ENCODE measurements at places on chromosomes 16 and 17.

DNA sequence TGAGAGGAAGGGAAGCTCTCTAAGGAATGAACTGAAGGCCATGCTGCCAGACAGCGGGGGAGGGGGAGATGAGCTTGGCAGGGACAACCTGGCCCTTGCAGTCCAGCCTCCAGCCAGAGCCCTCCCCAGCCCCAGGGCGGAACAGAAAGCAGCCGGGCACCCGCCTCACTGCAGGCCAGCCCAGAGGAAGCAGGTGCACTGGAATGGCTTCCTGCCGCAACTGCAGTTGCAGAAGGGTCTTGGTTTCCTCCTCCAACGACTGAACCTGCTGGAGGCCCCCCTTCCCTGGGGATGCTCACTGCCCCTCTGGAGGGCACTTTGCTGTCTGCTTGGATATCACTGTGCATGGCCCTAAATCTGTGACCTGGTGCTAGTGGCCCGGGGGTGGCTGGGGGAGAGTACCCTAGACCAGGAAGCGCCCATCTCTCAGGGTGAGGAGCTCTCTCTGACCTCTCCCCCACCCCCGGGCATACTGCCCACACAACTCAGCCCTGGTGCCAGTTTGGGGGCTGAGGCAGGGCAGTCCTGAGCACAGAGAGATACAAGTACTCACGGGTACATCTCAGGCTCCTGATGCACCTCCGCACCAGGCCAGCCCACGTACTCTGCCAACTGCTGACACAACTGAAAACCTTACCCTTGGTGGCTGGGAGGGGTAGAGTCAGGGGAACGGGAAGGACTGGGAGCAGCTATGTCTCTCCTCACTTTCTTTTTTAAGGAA lies 41.1 kb downstream of the MYO18A start:
- peak; percentile 67 for DNase-seq

- no peak for DNase-seq
Measured at GRCh38 chr16:11976850-11977375, 379 bp downstream of the SNX29 start.

GRCh38 chr16:4415538-4416199 lies 727 bp downstream of the CORO7 start:
- DNase-seq: peak; percentile 71

- DNase-seq: peak; percentile 48
Measured at GRCh38 chr17:6843241-6843880, 11.8 kb upstream of the TEKT1 start.

- peak; percentile 81 for DNase-seq
Measured at GRCh38 chr17:58344791-58345157, 7.2 kb downstream of the SUPT4H1 start.

- peak; percentile 70 for DNase-seq
Measured at GRCh38 chr17:81513753-81514488, 1.3 kb upstream of the ACTG1 start.

- DNase-seq: no peak
Measured at GRCh38 chr17:17906418-17907215, 65.6 kb downstream of the TOM1L2 start.

DNA sequence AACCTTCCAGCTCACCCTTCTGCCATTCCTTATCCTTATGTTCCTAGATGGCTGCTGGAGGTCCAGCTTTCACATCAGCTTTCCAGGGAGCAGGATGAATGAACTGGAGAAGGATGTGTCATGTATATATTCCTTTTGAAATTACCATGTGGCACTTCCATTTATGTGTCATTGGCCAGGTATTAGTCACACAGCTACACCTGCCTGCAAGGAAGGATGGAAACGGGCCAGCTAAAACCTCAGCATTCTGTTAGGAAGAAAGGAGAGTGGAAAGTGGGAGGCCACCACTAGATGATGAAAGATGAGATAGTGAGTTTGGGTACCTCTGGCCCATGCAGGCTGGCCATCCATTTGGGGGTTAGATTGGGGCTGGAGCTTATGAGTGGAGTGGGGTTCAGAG lies 67.5 kb downstream of the KSR1 start:
- no peak for DNase-seq

DNA sequence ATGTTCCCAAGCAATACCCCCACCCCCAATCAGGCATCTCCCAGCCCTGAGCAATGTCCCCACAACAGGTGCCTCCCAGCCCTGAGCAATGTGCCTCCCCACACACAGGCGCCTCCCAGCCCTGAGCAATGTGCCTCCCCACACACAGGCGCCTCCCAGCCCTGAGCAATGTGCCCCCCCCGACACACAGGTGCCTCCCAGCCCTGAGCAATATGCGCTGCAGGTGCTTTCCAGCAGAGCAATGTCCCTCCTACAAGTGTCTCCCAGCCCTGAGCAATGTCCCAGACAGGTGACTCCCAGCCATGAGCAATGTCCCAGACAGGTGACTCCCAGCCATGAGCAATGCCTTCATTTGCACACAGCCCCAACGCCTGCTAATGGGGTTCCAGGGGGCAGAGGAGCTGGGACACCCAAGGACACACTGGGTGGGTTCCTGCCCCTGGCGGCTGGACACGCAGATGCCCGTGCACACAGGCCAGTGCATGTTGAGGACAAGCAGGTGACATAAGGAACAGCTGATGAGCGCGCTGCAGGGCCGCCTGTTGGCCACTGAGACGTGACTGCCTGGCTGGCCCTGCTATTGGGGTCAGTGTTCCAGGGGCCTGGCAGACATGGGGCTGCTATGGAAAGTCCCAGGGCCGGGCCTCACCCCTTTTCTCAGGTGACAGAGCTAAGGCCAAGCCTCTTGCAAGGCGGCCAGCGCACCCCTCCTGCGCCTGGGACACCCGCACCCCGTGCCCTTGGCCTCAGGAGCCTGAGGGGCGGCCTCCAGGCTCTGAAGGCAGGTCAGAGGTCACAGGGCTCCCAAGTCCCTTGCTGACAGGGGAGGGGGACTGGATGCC lies 26.9 kb upstream of the PABPN1L start:
- no peak for DNase-seq

- DNase-seq: no peak
Measured at GRCh38 chr17:27489045-27489715, 32.9 kb downstream of the KSR1 start.

- no peak for DNase-seq
Measured at GRCh38 chr17:47797797-47798196, 23.8 kb downstream of the OSBPL7 start.

GRCh38 chr16:26317885-26318284 lies 626.1 kb downstream of the HS3ST4 start:
- no peak for DNase-seq

DNA sequence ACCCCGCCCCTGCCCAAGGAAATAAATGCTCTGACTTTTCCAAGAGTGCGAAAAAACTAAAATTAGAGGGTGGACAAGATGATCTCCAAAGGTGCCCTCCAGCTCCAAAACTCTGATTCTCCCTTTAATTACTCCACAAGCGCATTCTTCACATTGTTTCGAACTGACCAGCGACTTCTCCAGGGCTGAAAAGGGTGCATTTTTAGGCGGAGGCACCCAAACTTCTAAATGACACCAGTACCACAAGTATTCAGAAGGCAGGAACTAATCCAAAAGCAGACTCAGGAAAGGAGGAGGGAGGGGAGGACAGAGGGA lies 750 bp downstream of the ZFHX3 start:
- DNase-seq: no peak

DNA sequence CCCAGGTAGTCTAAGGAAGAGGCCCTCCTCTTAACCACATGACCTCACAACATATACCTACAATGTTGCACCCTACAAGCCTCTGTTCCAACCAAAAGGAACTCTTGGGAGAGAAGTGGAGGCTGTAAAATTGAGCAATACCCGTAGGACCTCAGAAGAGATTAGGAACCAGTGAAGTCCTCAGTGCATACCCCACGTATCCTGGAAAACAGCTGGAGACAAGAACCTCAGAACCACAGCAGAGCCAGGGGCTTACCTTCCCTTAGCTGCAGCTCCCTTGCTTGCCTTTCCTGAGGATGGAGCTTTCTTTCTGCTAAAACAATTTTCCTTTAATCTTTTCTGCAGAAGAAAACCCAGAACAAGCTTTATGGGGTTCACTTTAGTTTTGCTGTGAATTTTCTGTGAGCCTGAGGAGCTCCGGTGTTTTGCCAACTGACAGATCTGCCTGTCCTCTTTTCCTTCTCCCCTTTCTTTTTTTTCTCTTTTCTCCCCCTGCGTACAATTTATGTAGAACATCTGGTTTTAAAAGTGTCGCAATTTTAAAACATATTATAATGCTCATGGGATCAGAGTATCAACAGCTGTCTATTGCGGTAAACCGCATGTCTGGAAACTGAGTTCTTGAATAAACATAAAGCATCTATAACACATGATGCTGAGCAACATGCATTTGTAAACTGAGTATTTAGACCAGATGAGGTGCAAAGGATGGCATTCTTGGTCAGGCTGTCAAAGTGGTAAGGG lies 226.4 kb upstream of the MAF start:
- no peak for DNase-seq

DNA sequence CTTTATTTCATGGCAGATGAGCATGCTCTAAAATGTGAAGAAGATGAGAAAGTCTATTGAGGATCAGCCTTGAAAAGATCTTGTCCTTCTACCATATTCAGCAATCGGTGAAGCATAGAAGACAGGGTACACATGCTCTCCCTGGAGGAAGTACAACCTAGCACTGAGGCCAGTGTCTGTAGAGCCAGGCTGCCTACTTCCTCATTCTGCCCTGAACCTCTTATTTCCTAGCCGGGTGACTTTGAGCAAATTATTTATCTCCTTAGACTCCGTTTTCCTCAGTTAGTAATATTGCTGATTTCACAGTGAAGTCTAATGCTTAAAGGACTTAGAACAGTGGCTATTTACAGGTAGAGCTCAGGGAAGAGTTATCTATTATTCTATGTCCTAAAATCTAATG lies 58.4 kb downstream of the TMEM100 start:
- no peak for DNase-seq

- no peak for DNase-seq
Measured at GRCh38 chr16:26212599-26212998, 520.8 kb downstream of the HS3ST4 start.

DNA sequence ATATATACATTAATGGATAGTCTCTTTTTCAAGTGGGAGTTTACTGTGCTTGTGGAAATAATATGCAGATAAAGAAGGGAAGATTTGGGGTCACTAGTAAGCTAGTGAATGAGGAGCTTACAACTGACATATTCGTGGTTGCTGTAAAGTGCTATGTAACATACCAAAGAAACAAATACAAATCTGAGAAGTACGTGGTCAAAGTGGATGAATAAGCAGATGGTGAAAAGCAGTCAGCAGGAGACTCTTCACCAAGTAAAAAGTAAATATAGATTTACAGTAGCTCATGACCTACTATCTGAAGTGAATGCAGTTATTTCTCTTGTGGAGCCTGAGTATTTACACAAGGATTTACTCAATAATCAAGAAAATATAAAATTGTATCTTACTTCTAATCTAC lies 136.6 kb upstream of the ELAC2 start:
- no peak for DNase-seq

- no peak for DNase-seq
Measured at GRCh38 chr17:69406941-69407340, 7.6 kb upstream of the MAP2K6 start.

DNA sequence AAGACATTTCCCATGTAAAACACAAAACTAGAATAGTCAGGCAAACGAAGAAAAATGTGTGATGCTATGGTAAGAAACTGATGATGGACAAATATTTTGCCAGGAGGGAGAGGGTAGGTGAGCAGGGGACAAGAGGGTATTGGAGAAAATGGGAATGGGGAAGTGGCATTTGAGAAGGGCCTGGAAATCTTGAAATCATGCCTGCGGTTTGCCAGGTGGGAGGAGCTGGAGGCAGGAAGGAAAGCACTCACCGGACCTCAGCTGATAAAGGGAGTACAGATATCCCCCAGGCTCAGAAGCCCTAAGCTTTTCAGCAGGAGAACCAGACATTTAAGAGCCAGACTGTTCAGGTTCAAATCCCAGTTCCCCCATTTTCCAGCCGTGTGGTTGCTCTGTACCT lies 103.6 kb downstream of the GSG1L start:
- no peak for DNase-seq

DNA sequence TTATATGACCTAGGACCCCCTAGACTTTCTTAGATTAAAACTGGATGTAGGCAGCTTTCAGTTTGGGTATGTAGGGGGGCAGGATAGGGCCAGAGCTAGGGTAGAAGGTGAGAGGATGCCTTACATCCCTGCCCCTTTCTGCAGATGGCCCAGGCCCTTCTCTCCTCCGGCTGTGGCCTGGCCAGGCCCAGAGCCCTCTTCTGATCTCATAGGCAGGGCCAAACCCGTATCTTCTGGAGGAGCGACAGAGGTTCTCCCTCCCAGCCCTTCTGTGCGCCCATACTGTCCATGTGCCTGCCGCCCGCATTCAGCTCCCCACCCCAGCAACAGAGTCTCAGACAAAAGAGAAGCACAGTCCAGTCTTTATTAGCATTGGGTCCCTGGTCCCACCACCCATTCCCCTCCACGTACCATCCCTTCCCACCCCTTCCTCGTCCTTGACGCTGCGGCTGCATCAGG lies 2.0 kb upstream of the TSPOAP1 start:
- peak; percentile 93 for DNase-seq

GRCh38 chr17:17647524-17648178 lies 33.6 kb upstream of the RAI1 start:
- DNase-seq: no peak

DNA sequence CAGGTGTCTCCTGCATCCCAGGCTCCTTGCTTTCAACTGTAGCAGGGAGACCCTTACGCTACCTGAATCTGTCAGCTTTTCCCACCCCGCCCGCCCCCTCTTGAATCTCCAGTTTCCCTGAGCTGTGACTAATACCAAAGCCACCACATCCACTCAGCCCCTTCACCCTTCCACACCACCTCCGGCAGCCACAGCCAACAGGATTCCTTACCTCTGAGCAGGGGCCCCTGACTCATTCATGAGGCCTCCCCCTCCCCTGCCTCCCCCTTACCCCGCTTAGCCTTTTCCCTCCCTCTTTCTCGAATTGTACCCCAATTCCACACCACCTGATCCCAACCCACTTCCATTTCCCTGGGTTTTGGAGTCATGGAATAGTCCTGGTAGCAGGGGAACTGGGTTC lies 2.3 kb downstream of the STX1B start:
- no peak for DNase-seq

DNA sequence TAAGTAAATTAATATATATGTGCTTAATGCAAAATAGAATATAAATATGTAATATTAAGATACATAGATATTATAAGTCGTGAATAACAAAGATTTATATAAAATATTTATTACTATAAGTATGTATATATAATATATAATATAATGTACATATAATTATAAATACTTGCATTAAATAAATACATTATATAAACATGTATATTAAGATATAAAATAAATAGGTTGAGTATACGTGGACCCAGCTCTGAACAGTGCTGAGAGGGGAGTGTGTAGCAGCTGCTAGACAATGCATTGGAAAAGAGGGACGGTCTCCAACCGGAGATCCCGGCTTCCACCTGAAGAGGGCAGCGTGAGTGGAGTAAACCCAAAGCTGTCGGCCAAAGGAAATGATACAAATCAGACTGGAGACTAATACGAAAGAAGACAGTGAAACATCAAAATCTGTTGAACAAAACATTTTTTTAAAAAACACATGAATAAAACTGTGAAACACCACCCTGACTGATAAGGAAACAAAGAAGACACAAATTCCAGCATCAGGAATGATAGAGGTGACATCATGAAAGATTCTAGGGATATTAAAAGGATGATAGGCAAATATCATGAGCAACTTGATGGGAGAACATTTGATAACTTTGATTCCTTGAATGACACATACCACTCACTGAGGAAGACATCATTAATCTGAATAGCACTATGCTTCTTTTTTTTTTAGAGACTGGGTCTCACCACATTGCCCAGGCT lies 125.4 kb upstream of the CHMP6 start:
- DNase-seq: peak; percentile 86

- DNase-seq: no peak
Measured at GRCh38 chr17:71970312-71970711, 150.5 kb upstream of the SOX9 start.

- DNase-seq: no peak
Measured at GRCh38 chr17:17842111-17842876, 5.5 kb upstream of the SREBF1 start.
